ENCODE measurements at places on chromosomes 2 and 18. TPM values are rescaled to one million over a fixed set of nuclear protein-coding genes. Genes with fewer than 3 reads are reported as not detected.

DNA sequence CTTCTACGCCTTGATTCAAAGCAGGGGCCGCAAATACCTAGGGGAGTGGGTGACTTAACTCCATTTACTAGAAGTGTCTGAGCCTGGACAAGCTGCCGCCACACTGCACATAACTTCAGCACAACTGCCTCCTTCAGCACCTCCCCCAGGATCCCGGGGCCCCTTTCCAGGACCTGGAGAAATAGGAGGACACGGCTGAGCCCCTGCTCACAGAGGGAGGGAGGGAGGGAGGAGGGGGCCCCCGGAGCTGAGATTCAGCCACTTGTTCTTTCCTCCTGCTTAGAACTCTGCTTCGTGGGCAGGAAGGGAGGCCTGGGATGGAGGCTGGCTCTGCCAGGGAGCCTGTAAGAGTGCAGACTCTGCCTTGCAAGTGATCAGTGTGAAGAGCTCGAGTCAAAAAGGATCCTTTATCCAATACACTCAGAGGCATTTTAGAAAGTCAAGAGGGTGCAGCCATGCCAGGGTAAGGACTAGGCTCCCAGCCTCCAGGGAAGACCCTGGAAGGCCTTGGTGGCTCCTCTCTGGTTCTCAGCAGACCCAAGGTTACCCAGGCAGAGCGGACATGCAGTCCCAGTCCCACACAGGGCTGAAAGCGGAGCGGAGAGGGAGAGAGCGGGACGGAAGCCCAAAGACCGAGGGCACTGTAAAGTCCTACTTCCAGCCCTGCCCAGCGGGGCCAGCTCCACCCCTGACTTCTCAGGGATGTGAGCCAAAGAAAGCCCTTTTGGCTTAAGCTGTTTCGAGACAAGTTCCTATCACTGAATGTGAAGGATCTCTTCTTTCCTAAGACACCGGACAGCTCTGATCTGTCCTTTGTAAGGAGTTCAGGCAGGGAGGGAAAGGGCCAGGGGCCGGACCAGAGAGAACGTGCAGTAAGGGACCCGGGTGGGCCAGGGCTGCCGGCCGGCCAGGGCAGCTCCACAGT, 8.6 kb upstream of the ARMC9 start:
- DNase-seq, result peak; percentile 41

DNA sequence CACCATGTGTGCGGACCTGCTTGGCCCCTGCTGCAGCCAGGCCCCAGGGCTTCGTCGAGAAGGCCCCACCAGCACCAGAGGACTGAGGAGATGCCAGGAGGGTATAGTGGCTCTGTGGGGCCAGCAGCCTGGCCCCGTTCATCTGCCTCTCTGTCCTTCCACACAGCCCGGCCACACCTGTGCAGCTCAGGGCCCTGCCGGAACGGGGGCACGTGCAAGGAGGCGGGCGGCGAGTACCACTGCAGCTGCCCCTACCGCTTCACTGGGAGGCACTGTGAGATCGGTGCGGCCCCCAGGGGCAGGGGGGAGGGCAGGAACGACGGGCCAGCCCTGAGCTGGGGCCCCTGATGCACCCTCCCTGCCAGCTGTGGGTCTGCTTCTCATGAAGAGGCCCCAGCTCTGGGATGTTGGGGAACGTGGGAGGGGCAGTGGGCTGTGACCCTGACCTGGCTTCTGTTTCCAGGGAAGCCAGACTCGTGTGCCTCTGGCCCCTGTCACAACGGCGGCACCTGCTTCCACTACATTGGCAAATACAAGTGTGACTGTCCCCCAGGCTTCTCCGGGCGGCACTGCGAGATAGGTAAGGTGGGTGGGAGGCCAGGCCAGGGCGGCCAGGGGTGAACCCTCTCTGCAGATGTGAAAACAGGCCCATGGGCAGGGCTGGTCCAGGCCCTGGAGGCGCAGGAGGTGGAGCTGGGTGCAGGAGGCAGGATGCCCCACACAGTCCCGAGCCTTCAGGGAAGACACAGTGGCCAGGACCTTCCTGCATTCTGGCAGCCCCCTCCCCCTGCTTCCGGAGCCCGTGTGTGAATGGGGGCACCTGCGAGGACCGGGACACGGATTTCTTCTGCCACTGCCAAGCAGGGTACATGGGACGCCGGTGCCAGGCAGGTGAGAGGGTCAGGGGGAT, 50.3 kb downstream of the MTERF4 start:
- DNase-seq, result no peak

- DNase-seq, result no peak
Observed at GRCh38 chr2:210480079-210480478, 3.5 kb upstream of the LANCL1 start.

Gene AOX1
- total RNA-seq, result 1.9 TPM

GRCh38 chr2:56132138-56132537, 51.7 kb upstream of the CCDC85A start:
- peak; percentile 69 for DNase-seq

GRCh38 chr18:43877616-43878321, 600.5 kb upstream of the SYT4 start:
- no peak for DNase-seq

Gene CROCC2
- total RNA-seq, result 0.04 TPM

GRCh38 chr2:50402654-50402960, 629.3 kb downstream of the NRXN1 start:
- no peak for DNase-seq

DNA sequence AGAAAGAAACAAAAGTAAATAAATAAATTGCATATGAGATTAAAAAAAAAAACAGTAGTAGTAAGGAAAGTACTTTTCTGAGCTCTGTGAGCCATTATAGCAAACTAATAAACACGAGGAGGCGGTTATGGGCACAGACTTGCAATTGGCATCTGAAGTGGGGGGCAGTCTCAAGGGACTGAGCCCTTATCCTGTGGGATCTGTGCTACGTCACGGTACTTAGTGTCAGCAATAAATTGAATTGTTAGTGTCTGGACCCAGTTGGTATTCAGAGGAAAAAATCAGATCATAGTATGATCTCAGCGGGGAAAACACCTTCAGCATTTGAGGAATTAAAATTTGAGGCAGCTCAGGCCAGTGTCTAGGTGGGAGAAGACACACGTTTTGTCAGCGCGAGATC, 76.6 kb upstream of the TEX51 start:
- DNase-seq, result no peak

Gene SOX11
- 13.2 TPM for total RNA-seq

Gene PROKR1
- total RNA-seq, result 1.2 TPM

Gene SLC23A3
- total RNA-seq, result 1.5 TPM

DNA sequence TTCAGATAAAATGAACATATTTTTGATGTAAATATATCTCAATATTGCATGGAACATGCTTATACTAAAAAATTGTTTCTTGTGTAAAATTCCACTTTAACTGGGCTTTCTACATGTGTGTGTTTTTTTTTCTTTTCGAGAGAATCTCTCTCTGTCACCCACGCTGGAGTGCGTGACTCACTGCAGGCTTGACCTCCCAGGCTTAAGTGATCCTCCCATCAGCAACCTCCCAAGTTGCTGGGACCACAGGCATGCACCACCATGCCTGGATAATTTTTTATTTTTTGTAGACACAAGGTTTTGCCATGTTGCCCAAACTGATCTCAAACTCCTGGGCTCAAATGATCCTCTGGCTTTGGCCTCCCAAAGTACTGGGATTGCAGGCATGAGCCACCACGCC, 254.6 kb downstream of the LOXHD1 start:
- DNase-seq, result no peak

Gene RPS27A
- 3,214 TPM for total RNA-seq

GRCh38 chr2:159497847-159498246, 118.5 kb downstream of the BAZ2B start:
- no peak for DNase-seq

GRCh38 chr2:20184067-20184938, 40.6 kb downstream of the SDC1 start:
- no peak for DNase-seq

DNA sequence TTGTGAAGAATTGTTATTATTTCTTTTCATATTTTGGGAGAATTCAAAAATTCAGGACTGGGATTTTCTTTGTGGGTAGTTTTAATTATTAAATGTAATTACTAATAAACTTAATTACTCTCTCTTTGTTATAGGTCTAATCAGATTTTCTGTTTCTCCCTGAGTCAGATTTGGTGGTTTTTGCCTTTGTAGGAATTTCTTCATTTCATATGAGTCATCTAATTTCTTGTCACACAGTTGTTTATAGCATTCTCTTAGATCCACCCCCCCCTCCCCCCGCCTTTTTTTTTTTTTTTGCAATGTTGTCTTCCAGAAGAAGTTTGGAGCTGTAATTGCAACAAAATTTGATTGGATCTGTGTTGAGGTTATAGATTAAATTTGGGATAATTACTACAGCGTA, 26.0 kb upstream of the GALR1 start:
- DNase-seq, result no peak

DNA sequence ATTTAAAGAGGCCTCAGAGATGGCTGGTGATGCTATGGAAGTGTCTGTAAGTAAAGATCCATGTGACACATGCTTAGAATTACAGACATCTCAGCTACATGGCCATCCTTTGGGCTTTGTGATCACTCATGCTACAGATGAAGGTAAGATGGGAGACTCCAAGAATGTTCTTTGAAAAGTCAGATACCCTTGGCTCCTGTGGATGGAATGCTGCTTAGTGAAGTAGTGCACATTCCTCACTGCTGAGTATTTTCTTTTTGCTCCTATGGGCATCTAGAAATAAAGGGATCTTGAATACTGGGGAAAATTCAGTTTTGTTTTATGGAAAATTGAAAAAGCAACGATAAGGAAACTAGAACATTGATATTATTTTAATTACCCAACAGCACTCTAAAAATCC, 55.2 kb upstream of the REV1 start:
- no peak for DNase-seq

Gene GNAL
- 1.7 TPM for total RNA-seq

Gene CPO
- total RNA-seq, result 0.13 TPM

GRCh38 chr18:56443166-56443907, 195.1 kb downstream of the TXNL1 start:
- DNase-seq, result peak; percentile 52

- peak; percentile 66 for DNase-seq
Observed at GRCh38 chr18:13566941-13567746, 159.2 kb downstream of the FAM210A start.

Gene BCL2L11
- total RNA-seq, result 6.3 TPM

Gene GCG
- total RNA-seq, result 16.6 TPM

- peak; percentile 71 for DNase-seq
Observed at GRCh38 chr2:219308142-219309101, 779 bp downstream of the PTPRN start.

- no peak for DNase-seq
Observed at GRCh38 chr2:235077046-235077445, 125.2 kb downstream of the SH3BP4 start.

Gene ATF2
- total RNA-seq, result 33.2 TPM

- DNase-seq, result no peak
Observed at GRCh38 chr2:69635432-69635831, 8.1 kb downstream of the AAK1 start.

Gene GAD1
- total RNA-seq, result 0.35 TPM

DNA sequence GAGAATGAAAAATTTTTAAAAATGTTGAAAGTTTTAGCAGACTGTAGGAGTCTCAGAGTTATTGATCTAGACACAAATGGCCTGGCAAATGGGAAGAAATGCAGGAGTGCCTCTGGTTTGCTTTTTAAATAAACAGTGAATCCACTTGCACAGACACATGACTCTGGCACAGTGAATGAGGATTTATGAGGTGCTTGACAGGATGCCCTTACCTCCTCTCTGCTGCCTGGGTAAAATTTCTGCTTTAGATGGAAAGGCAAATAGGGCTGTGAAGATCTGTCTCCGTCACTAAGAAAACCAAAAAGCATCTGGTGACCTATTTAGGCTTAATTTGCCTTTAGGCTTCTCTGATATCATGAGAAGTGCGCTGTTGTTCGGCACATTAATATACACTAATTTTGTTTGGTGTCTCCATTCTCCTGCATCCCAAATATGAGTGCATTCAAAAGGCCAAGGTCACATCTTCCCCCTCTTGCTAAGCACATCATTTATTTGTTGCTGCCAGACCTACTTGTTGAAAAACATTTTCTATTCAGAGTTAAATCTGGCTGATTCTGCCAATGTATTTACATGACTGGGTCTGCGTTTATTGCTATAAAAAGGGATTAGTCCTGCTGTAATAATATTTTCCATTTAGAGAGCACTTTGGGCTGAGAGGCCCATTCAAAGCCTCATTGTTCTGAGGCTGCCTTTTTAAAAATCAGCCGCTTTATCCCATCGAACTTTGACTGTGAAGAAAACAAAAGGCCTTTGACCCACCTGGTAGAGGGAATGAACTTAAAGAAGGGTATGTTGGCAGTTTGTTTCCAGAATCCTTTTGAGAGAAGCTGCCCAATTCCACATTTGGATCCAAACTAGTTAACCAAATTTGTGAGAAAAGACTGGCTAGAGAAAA, 94.9 kb downstream of the RNF152 start:
- no peak for DNase-seq

Gene FBXO41
- 0.09 TPM for total RNA-seq

Gene CCDC141
- 76.1 TPM for total RNA-seq

- peak; percentile 52 for DNase-seq
Observed at GRCh38 chr2:74552914-74553811, 579 bp downstream of the LOXL3 start.

GRCh38 chr18:59232309-59233016, 12.5 kb downstream of the GRP start:
- DNase-seq, result no peak

Gene C2orf76
- 11.9 TPM for total RNA-seq

Gene ING5
- total RNA-seq, result 24.9 TPM

Gene GAL3ST2
- total RNA-seq, result 0.09 TPM

Gene NOSTRIN
- 9.2 TPM for total RNA-seq

GRCh38 chr2:202299712-202300111, 34.1 kb downstream of the NOP58 start:
- no peak for DNase-seq

Gene EPB41L3
- 80.6 TPM for total RNA-seq

- no peak for DNase-seq
Observed at GRCh38 chr18:63567276-63567675, 19.9 kb upstream of the SERPINB13 start.

DNA sequence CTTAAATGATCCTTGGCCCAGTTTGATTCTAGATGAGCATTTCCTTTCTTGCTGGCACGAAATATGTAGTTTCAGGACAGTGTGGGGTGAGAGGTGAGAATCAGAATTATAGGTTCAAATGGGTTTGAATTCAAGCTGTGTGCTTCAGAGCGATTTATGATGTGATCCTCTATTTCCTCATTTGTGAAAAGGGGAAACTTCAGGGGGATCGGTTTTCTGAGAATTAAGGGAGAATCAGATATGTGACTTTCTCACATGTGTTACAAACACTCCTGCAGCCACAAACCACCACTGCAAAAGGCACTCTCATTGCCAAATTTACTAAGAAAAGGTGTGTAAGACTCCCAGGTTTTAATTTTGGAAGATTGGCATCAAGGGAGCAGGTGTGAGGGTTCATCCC, 24.4 kb downstream of the HK2 start:
- no peak for DNase-seq

DNA sequence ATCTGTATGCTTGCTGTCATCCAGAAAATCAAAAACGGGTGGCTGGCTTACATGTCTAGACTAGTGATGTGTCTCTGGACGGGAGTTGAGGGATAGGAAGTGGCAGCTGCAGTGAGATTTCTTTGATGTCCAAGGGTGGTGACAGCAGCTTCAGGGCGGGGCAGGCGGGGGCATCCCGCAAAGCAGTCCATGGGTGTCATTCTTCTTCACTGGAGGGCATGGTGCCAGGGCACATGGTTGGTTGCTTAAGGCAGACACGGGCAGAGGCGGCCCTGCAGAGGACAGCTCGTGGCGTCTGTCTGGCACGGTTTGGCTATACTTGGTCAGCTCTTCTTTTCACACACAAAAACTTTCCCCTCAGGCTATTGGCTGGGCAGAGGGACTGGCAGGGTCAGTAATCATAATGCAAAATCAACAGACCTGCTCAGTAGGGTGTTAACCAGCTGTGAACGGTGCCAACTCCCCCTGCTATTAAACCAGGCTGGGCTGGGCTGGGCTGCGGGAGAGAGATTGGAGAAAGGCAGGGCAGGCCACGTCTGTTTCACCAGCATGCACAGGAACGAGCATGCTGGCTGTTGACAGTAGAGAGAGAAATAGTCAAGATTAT, 63.7 kb downstream of the COL4A3 start:
- peak; percentile 72 for DNase-seq

Data from muscle of leg (tissue), 16 donors.